Stomach (tissue), 19 donors: ENCODE measurements at places on chromosomes 5 and 9. TPM values are rescaled to one million over a fixed set of nuclear protein-coding genes. Genes with fewer than 3 reads are reported as not detected.

GPR150 gene
- total RNA-seq, result 0.89 TPM

UAP1L1 gene
- 6.2 TPM for total RNA-seq

RFX3 gene
- 22.8 TPM for total RNA-seq

KIF20A gene
- not detected for total RNA-seq

LCP2 gene
- 0.58 TPM for total RNA-seq

TTF1 gene
- total RNA-seq, result 13.4 TPM

PCDHGB6 gene
- total RNA-seq, result 6.2 TPM

F12 gene
- not detected for total RNA-seq

KLHL9 gene
- total RNA-seq, result 35.7 TPM

ITK gene
- total RNA-seq, result 0.58 TPM

SLC45A2 gene
- total RNA-seq, result not detected

IFNA2 gene
- not detected for total RNA-seq

- DNase-seq, result no peak
These were observed 72.3 kb downstream of the SLCO4C1 start for GRCh38 chr5:102223542-102224477.

DNA sequence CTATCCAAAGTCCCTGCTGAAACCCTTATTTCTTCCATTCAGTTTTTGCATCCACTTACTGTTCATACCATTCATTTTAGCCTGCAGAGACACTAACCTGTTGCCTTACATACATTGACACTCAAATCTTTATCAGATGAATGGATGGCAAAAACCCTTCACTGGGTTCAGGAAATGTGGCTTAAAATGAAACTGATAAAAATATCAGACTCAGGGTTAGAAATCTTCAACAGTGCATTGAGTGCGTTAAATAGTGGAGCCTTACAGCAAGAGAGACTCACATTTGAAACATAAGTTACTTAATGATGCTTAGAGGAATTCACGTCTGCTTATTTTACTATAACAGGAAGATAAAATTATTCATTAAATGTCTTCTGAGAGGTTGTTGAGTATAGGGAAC, 28.0 kb upstream of the BNC2 start:
- DNase-seq, result no peak

- DNase-seq, result no peak
These were observed 42.5 kb downstream of the ALG2 start for GRCh38 chr9:99178912-99179872.

DNA sequence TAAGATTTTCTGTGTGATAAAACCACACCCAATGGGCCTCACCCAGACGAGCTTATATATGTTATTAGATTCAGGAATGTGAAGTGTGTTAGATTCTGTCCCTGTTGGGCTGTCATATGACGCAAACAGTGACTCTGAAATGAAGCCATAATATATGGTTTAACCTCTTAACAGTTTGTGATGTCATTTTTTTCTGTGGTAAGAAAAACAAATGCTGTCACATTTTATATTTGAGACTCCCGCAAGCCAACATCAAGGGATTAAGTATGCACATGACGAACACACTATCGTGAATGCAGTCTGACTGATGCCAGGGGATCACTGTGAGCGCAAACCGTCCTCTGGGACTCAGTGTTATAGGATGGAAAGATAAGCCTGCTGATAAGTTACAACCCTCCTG, 321.7 kb downstream of the SH3GL2 start:
- no peak for DNase-seq

- DNase-seq, result no peak
These were observed 21.0 kb upstream of the NPR3 start for GRCh38 chr5:32690153-32690552.

DNA sequence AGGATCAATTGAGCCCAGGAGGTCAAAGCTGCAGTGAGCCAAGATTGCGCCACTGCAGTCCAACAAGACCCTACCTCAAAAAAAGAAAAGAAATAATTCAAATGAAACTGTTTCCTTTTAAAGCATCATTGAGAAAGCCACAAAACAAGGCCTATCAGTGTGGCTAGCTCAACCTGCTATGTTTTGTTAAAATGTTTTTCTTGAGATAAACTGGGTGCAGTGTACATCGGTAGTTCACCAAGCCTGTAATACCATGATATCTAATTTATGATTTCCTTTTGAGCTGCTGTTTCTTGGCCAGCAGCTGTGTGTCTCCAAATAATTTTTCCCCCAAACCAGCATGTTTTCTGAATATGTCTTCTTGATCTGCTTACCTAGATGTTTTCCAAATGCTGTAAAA, 97.3 kb upstream of the GOLGA1 start:
- DNase-seq, result no peak

DNA sequence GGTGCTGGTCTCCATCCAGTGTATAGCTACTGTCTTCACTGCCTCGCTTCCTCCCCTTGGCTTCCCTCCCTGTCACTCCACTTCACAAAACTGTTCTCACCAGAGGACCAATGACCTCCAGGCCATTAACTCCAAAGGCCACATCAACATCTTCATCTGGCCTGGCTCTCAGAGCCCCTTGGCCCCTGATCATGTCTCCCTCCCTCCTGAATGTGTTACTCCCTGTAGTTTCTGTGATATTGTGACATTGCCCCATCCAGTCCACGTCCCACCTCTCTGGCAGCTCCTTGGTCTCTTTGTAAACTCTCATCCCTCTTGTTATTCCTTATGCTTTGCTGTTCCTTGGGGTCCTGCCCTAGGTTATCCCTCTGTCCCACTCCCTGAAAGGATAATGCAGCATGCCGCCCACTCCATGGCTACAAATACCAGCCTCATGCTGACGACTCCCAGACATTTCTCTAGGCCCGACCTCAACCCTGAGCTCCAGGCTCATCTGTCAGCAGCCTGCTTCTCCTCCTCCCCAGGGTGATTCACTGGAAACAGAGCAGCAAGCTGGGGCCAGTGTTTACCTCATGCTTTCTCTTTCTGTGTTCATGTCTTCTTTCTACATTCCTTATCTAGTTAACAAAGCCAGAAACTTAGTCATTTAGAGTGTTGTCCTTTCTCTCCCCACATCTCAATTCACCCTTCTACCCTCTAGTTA, 312.2 kb downstream of the SPOCK1 start:
- no peak for DNase-seq

DNA sequence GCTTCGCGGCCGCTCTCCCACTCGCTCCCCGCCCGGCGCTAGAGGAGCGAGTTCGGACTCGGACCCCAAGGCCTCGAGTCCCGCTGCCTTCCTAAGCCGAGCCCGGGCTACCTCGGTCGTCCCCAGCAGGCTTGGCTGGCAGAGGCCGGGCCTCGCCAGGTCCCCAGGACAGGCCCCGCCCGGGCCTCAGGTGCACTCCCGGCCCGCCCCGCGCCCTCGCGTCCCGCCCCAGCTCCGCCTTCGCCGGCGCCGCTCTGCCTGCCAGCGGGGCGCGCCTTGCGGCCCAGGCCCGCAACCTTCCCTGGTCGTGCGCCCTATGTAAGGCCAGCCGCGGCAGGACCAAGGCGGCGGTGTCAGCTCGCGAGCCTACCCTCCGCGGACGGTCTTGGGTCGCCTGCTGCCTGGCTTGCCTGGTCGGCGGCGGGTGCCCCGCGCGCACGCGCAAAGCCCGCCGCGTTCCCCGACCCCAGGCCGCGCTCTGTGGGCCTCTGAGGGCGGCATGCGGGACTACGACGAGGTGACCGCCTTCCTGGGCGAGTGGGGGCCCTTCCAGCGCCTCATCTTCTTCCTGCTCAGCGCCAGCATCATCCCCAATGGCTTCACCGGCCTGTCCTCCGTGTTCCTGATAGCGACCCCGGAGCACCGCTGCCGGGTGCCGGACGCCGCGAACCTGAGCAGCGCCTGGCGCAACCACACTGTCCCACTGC, at the start of gene SLC22A5:
Gene SLC22A5, plus strand, starts transcription at position 237 of the 707 bp plus-strand sequence. Its CDS starts 263 bp downstream, at position 500.
- peak; percentile 88 for DNase-seq

DNA sequence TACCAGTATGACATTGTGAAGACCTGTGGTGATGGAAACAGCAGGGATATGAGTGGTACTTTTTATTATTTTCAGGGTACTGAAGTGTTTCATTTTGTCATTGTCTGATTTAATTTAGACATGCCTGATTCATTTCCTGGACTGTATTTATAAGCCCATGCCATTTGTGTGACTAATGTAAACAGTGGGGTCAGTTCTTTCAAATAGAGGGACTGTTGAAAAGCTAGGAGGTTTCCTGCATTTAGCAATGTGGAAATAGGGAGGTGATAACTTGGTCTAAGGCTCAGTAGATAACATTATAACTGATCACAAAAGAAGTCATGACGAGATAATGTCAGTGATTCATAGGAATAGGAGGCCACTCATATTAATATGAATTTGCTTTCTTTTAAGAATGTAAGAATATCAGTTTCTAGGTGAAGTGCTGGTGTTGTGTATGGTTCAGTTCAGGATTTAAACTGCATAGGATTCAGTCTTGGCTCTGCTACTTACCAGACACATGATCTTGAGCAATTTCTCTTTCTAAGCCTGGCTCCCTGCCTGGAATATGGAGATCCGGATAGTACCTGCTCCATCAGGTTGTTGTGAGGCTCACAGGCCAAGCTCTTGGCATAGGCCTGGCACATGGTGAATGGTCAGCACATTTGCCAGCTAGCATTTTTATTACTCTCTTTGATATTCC, 7.5 kb downstream of the RASGRF2 start:
- DNase-seq, result peak; percentile 62

- no peak for DNase-seq
These were observed 11.4 kb downstream of the GRHPR start for GRCh38 chr9:37433867-37434371.

GRCh38 chr5:39857041-39857440, 432.3 kb upstream of the DAB2 start:
- no peak for DNase-seq

DNA sequence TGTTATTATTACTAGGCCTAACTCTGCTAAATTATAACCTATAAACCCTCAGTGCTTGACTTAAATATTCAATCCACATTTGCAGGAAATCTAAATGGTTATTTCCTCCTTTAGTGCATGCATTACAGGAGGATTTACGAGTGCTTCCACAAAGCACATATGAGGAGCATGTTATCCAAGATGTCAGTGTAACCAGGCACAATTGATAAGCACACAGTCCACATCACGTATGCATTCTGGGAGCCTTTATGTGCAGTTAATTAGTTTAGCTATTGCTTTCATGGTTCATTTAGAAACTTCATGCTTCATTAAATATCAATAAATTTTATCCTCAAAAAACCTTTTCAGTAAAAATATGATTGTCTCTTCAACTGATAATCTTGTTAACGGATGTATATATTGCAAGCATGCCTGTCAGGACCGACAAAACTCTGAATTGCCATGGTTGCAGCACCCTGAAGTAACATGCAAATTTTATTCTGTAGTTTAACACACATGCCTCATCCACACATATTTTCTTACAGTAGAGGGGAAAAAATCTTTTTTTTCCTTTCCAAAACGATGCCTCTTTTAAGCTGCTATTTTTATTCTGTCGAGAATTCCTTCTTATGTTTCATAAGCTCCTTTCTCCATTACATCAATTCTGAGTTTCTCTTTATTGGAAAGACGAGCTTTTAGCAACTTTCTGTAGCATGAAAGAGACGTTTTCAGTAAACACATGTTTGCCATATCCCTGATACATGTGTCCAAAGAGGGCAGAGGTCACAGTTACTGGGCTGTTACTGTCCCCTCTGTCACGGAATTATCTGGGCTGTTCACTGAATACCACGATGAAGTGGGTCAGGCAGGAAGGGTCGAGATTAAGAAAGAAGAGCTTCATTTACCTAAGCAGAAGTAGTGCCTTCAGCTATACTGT, 142.0 kb downstream of the GLIS3 start:
- no peak for DNase-seq

DNA sequence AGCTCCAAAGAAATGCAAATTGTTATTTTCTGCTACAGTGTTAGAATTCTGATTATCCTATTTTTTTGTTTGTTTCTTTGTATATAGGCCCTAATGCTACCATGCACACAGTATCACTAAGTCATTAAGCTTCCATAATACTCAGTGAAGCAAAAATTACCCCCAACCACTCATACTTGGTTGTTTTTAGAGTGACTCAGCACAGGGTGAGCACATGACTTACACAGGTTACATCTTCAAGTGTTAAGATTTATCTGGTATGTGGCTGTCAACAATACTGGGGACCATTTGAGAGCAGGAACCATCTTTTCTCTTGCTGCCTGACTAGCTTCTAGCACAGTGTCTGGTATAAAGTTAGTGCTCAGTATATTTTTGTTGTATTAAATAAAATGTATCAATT, 255.8 kb upstream of the SLC24A2 start:
- no peak for DNase-seq

- DNase-seq, result no peak
These were observed 398.2 kb downstream of the NFIB start for GRCh38 chr9:13915591-13916301.

DNA sequence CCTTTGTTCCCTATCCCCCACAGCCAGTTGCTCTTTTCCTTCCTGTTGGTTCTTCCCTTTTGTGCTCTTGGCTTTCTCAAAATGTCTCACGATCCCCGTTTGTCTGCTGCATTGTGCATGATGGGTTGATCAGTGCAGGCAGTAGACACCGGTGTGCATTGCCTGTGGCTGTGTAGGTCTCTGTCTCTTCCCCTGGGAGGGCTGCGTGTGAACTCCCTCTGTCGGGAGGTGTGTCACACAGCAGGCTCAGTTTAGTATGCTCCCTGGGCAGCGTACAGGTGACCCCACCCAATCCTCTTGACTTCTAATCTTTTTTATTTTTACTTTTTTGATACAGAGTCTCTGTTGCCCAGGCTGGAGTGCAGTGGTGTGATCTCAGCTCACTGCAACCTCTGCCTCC, 265.3 kb downstream of the FSTL4 start:
- DNase-seq, result no peak

- peak; percentile 85 for DNase-seq
These were observed 10.8 kb downstream of the KCNV2 start for GRCh38 chr9:2727966-2728613.

GRCh38 chr5:163867738-163868137, 362.3 kb downstream of the MAT2B start:
- DNase-seq, result no peak

GRCh38 chr5:168851902-168852321, 272.7 kb upstream of the PANK3 start:
- DNase-seq, result peak; percentile 84

- DNase-seq, result no peak
These were observed 566.7 kb upstream of the KLF4 start for GRCh38 chr9:108056084-108056804.

DNA sequence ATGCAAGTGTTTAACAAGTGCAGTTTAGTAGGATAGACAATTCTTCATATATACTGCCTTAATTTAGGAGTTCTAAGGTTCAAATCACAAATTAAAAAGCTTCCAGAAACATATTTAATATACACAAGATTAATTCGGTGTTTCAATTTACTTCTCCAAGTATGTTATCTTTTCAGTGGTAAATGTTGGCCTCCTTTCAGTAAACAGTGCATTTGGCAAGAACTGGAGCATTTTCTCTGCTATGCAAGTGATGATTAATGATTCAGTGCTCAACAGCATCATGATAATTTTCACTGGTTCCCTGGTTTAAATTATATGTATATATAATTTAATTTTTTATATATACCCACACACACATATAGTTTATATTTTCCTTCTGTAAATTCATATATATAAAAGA, 541.7 kb downstream of the EFNA5 start:
- no peak for DNase-seq
